ENCODE measurements at places on chromosomes 4 and X. TPM values are rescaled to one million over a fixed set of nuclear protein-coding genes. Genes with fewer than 3 reads are reported as not detected.

The POU3F4 gene
- not detected for total RNA-seq

The FAM9B gene
- 0.79 TPM for total RNA-seq

The PPEF2 gene
- not detected for total RNA-seq

GRCh38 chr4:171017593-171017992 is 795.6 kb upstream of the GALNTL6 start:
- DNase-seq = no peak

DNA sequence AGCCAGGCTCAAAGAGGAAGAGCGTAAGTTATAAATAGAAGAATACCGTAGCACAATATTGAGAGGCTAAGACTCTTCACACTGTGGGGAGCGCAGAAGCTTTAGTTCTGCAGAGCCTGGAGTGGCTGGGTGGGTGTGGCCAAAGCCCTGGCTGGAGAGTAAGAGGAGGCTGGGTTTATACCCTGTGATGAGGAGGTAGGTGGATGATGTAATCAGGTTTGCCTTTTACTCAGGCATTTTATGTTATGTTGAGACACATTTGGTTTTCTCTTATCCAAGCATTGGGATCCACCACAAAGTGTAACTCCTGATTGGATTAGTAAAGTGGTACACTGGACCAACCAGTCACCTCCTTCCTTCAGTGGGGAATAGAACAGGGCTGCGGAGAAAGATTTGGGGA is 13.9 kb downstream of the CDS1 start:
- no peak for DNase-seq

- no peak for DNase-seq
These were observed 83.2 kb downstream of the FUNDC1 start for GRCh38 chrX:44459501-44459900.

Measured in urinary bladder (tissue), 4 donors.